ENCODE measurements at places on chromosomes 5 and 9.

DNA sequence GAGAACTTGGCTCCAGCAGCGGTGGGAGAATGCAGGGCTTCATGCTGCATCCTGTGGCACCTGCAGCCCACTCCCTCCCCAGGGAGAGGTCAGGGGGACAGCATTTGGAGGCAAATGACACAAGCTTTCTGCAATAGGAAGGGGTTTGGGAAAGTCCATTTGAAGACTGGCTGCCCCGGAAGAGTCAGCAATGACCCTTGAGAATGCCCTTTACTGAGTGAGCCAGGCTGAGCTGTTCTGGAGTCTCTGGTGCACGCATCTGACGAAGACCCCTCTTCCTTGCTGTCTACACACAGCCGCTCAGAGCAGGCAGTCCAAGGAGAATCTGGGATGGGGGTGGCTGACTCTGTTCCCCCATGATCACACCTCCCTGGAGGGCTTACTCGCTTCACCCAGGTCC, 5.5 kb upstream of the NXNL2 start:
- DNase-seq: no peak

GRCh38 chr5:133599044-133599443, 13.3 kb downstream of the FSTL4 start:
- no peak for DNase-seq

DNA sequence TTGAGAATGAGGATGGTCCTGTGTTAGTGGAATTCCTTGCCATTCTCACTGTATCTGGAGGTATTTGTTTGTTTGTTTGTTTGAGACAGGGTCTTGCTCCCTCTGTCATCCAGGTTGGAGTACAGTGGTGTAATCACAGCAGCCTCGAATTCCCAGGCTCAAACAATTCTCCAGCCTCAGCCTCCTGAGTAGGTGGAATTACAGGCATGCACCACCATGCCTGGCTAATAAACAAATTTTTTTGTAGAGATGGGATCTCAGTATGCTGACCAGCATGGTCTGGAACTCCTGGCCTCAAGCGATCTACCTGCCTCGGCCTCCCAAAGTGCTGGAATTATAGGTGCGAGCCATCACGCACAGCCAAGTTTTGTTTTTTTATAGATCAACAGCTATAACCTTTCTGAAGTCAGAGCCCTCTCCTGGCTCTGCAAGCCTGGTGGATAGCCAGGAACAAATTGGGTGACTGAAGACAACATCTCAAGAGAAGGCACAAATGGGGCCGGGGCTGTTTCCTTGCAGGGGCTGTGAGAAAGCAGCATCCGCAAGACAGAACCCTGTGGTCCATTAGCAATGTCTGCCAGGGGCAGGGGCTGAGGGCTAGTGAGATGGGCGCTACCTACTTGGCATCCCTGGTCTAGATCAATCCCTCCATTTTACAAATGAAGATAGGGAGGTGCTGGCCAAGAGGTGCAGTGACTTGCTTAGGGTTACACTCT, 18.8 kb downstream of the SH3PXD2B start:
- no peak for DNase-seq

DNA sequence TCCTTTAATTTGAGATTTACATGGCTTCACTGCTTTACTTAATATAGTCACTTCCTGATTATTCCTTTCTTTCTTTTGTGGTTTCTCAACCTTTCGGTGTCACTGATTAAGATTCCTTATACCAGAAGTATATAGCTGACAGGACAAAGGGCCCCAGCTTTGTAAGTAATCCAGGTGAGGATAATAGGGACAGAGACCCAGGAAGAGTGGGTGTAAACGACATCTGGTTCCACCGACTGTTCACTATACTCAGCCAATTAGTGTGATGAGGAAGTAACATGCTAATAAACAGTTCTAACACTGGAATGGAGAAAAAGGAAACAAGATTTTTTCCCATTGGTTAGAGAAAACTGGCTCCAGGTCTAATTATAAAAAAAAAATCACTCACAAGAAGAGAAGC, 286.3 kb upstream of the EFNA5 start:
- DNase-seq: no peak

GRCh38 chr9:77125665-77126064, 51.7 kb upstream of the VPS13A start:
- DNase-seq: no peak

DNA sequence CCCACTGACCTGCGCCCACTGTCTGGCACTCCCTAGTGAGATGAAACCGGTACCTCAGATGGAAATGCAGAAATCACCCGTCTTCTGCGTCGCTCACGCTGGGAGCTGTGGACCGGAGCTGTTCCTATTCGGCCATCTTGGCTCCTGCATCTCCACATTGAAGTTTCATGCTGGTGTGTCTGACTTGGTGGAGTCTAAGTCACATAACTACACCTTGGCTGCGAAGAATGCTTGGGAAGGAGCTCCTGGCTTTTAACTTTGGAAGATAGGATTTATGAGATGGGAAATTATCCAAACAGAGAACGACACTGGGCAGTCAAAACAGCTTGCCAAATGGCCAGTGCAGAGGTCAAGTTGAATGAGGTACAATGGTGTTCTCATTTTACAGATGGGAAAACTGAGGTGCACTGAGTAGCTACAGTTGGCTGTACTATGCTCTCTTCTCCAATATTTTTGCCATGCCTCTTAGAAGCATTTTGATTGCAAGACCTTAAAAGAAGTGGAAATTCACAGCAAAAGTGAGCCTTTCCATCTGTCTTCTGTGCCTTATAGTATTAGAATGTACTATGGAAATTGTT, 36.7 kb downstream of the CCDC192 start:
- DNase-seq: no peak

DNA sequence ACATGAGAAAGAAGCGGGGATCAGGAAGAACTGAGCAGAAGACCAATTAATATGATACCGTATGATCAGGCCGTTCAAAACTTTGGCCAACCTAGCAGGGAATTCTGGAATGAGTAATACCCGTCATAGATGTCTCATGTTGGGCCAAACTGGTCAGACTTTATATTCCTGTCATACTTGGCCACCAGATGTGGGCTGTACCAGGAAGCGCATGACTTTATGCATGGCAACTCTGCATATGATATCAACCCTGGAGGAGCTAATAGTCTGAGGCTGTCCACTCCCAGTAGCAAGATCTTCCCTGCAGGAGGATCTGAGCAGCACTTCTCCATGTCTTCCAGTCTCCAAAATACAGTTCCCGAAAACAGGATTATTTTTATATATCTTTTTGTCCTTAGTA, 68.5 kb upstream of the NAA35 start:
- DNase-seq: no peak

GRCh38 chr9:7360513-7360912, 439.1 kb downstream of the DMAC1 start:
- DNase-seq: no peak

DNA sequence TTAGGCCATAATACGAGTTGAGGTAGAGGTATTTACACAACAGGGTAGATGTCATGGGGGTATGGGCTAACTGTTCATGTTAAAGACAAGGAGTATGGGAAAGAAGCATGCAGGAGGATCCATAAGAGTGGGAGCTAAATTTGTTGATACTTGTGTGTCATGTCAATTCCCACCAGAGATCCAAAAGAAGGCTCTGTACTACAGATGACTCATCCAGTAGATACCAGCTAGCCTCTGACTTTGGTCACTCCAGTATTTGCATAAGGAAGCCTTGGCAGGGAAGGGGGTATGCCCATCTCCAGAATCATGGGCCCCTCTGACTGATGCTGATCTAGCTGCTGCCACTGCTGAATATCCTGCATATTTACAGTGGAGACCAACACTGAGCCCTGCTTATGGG, 743.7 kb upstream of the GRAMD2B start:
- no peak for DNase-seq

- no peak for DNase-seq
These were observed 38.0 kb upstream of the RETREG1 start for GRCh38 chr5:16654647-16655334.

GRCh38 chr5:154254896-154255295, 64.4 kb downstream of the GALNT10 start:
- DNase-seq: no peak

GRCh38 chr5:137056676-137057075, 442.4 kb downstream of the SPOCK1 start:
- no peak for DNase-seq

DNA sequence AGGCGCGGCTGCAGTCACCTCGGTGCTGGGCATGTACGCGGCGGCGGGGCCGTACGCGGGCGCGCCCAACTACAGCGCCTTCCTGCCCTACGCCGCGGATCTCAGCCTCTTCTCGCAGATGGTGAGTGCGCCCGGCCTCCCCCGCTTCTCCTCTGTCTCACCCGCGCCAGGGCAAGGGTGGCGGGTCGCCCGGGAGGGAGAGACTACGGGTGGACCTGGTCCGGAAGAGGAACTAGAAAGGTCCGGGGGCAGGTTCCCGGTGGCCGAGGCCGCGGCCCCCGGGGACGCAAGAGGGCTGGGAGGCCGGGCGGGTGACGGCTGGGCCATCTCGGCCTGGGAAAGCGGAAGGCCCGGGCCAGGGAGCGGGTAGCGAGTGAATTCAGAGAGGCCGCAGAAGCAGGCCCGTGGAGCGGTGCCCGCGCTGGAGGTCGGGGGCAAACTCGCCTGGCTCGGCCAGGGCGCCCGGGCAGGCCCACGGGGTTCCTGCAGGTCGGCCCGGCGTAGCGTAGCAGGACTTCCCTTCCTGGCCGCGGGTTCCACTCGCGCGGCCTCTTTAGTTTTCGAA, 711 bp downstream of the IRX1 start:
- no peak for DNase-seq

DNA sequence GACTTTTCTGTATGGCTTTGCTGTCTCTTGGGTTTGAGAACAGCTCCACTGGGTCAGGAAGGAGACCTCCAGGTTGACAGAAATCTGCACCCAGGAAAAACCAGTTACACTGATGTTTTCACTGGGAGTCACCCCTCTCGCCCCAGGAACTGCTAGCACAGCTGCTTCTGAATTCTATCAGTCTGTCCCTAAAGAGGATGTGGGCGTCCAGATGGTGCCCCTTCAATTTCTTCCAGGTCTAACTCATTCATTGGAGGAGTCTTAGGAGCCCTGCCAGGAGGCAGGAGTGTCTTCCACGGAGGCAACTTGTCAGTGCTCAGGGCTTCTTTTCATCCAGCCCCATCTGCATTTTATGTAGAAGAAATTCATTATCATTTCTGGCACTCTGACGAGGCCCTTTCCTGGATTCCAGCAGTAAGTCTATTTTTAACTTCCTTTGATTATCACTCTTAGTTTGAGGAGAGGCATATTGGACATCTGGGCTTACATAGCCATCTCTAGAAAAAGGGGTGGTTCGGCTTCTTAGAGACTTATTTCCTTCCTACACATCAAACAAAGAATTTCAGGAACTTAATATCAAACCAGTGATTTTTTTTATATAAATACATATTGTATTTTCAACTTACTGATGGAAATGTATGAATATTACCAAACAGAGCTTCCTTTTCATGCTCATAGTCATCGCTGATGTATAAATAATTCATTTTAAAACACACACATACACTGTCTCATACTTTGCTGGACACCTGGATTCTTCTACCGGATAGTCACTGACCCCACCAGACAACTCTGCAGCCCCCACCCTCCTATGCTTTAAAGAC, 148.8 kb downstream of the IRX2 start:
- no peak for DNase-seq

GRCh38 chr5:157821822-157822622, 36.9 kb downstream of the CLINT1 start:
- no peak for DNase-seq

- no peak for DNase-seq
These were observed 47.9 kb downstream of the MAMDC2 start for GRCh38 chr9:70091572-70091971.

DNA sequence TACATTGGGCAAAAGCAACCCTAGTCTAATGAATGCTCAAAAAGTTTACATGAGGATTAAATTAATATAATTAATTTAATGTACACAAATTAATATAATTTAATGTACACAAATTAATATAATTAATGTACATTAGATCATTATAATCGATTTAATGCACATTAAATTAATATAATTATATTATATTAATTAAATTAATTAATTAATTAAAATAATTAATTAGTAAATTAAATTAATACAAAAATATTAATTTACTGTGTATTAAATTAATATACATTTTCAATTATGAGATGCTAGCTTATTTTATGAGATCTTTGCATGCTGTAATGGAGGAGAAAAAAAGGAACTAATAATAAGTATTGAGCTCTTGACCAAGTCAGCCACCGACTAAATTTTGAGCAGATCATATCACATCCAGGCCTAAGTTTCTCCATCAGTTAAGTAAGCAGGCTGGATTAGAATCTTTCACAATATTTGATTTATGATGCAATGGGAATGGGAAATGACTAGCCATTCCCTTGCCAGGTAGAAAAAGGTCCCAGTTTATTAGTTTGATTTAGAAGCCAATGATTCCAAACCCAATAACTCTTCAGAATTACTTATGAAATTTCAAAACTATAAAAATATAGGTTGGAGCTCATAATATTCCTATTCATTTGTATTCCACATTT, 533.4 kb upstream of the GRIA1 start:
- DNase-seq: no peak

DNA sequence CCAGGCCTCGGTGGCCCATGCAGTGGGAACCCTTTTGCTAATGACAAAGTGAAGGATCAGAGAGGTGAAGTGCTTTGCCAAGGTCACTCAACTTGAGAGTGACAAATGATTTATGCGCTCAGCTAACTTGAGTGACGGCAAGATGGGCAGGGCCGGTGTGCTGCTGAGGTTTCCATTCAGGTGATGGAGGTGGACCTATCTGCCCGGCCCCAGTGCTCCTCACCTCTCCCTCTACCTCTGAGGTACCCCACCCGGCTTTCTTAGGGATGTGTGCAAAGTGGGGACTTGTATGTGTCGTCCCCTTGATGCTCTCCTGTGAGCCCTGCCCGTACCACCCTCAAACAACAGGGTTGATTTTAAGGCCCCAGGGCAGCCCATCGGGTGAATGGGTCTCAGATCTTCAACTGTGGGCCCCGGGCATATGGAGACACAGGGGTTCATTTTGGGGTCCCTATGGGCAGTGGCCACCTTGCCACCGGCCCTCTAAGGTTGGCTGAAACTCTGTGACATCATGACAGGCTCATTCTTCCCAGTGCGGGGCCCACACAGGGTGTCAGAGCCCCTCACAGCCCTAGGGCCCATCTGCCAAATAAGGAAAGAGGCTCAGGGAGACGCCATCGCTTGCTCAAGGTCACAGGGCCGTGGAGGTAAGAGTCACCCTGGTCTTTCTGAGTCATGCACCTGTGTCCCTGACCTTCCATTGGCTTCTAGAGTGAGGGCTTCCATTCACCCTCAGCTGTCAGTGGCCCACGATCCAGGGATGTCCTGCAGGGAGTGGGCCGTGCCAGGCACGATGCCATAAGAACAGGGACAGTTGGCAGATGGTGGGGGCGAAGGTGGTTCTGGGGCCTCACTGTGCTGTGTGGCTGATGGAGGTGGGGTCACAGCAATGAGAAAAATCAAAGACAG, 170.6 kb upstream of the MVB12B start:
- DNase-seq: no peak

DNA sequence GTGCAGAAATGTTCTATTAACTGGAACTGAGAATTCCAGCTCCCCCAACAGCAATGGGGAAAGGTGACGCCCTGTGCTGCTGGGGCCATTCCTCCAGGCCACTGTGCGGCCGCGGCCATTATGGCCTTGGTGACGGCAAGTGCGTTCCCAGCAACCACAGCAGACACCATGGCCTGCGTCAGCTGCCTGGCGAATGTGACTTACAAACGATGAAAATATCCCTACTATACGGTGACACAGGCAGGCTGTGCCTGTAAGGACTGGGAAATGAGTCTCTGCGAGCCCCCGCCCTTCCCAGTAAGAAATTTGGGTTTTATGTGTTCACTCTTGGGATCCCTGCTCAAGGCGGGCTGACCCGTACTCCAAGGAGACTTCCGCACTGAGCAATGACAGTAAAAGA, 20.6 kb downstream of the CLPTM1L start:
- DNase-seq: no peak

- DNase-seq: no peak
These were observed 15.4 kb upstream of the IARS1 start for GRCh38 chr9:92308893-92309292.
